ENCODE measurements at places on chromosomes 1 and 21. TPM values are rescaled to one million over a fixed set of nuclear protein-coding genes. Genes with fewer than 3 reads are reported as not detected.

EPHX1 gene
- 1.0 TPM for total RNA-seq

NTPCR gene
- 24.5 TPM for total RNA-seq

SEMA6C gene
- total RNA-seq: 2.2 TPM

CASQ2 gene
- not detected for total RNA-seq

SYDE2 gene
- 0.39 TPM for total RNA-seq

MNDA gene
- not detected for total RNA-seq

AGBL4 gene
- not detected for total RNA-seq

PDE9A gene
- 13.4 TPM for total RNA-seq

ZBED6 gene
- total RNA-seq: 23.7 TPM

PTPRU gene
- 0.71 TPM for total RNA-seq

NCF2 gene
- 25.8 TPM for total RNA-seq

MTF2 gene
- total RNA-seq: 60.2 TPM

KRTAP20-3 gene
- not detected for total RNA-seq

ENAH gene
- not detected for total RNA-seq

CASZ1 gene
- total RNA-seq: 9.5 TPM

GSTM1 gene
- total RNA-seq: 72.8 TPM

FCRL5 gene
- not detected for total RNA-seq

DDAH1 gene
- not detected for total RNA-seq

MPL gene
- total RNA-seq: not detected

BRDT gene
- total RNA-seq: not detected
